Breast epithelium (tissue), 4 donors: ENCODE measurements at places on chromosomes 5 and 9. TPM values are rescaled to one million over a fixed set of nuclear protein-coding genes. Genes with fewer than 3 reads are reported as not detected.

Gene TEX48
- not detected for total RNA-seq

Gene TNIP1
- total RNA-seq: 91.8 TPM

Gene PCDHB8
- total RNA-seq: 0.80 TPM

Gene ADAMTS19
- 0.29 TPM for total RNA-seq

Gene F12
- total RNA-seq: 2.6 TPM
